ENCODE measurements at places on chromosomes 2 and 18. TPM values are rescaled to one million over a fixed set of nuclear protein-coding genes. Genes with fewer than 3 reads are reported as not detected.

GRCh38 chr2:26636935-26637334 is 4.2 kb downstream of the CIB4 start:
- DNase-seq, result no peak

DNA sequence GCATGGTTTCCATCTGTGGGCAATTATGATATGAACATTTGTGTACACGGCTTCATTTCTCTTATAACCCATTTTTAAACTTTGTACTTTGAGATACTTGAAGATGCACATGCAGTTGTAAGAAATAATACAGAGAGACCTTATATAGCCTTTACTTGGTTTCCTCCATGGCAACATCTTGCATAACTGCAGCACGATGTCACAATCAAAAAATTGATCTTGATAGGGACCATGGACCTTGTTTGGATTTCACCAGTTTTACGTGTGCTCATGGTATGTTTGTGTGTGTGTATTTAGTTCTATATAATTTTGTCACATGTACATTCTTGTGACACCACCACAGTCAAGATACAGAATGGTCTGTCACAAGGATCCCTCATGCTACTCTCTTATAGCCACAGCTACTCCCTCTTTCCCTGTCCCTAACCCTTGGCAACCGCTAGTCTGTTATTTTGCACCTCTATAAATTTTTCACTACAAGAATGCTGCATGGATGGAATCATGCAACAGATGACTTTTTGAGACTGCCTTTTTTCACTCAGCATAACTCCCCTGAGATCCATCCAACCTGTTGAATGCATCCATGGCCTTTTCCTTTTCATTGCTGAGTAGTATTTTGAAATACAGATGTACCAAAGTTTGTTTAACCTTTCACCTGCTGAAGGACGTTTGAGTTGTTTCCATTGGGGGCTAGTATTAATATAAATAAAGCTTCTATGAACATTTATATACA is 19.4 kb upstream of the MLPH start:
- no peak for DNase-seq

DNA sequence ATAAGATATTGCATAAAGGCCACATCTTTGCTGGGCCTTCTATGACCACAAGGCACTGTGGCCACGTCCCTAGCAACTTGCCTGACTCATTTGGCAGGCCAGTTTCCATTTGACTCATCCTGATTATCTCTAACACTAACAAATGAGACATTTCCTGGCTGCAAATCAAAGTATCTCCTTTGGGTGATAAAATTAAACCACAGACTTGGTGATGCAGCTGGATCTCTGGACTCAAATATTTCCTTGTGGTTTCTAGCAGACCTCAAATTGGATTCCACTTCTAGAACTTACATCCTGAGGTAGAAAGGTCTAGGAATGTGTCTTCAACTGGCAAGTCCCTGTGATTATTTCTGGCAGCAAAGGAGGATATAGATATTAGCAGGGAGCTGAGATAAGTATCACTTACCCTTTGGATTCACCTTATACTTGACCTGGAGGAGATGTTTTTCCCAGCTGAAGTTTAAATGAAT is 167.9 kb upstream of the NXPH2 start:
- DNase-seq, result no peak

DNA sequence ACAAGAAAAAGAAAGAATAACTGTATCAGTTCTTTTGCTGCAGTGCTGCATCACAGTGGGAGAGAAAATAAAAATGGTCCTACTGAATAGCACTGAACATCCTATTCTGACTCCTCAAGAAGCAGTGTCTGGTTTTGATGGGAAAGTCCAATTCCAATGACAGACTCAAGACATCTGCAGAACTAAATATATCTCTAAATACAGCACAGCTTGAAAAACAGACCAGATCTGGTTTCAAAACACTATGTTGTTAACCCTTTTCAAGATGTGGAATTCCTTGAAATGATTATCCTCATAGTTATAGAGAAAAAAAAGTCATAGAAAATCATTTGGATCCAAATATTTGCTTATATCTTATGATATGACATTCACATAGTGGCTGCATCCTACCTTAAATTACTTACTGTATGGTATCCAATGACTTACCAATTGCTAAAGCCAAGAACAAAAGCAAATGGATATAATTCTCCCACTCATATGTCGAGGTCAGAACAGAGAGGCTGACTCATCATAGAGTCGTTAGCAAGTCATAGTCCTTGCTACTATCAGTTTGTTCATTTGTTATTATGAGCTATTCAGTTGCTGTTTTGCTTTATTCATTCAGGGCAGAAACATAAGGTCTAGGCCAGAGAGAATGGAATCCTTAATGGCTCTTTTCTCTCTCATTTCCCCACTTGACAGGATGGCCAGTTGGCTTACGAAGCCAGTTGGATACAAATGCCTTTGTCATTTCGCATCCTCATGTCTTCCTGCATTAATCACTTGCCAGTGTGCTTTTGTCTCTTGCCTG is 62.5 kb upstream of the ACVR2A start:
- no peak for DNase-seq

GRCh38 chr2:172086241-172087206 is 1.2 kb downstream of the DLX1 start:
- DNase-seq, result no peak

- DNase-seq, result no peak
These were observed 23.3 kb upstream of the ROCK1 start for GRCh38 chr18:21134895-21135294.

- no peak for DNase-seq
These were observed 144.0 kb downstream of the DDX1 start for GRCh38 chr2:15735484-15736326.

DNA sequence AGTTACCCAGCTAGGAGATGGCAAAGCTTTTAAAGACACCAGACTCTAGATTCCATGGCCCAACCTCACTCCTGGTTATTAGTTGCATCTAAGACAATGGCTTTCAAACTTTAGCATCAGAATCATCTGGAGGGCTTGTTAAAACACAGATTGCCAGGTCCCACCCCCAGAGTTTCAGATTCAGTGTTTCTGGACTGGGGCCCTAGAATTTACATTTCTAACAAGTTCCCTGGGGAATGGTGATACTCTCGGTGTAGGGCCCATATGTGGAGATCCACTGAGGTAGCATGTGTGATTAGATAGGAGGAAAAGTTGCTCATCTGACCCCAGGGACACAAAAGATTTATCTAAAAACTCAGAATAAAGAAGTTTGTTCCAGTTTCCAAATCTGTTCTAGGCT is 14.5 kb upstream of the TTR start:
- DNase-seq, result no peak

- no peak for DNase-seq
These were observed 30.2 kb upstream of the GRP start for GRCh38 chr18:59189746-59190145.

GRCh38 chr2:145329971-145330370 is 810.1 kb upstream of the ZEB2 start:
- no peak for DNase-seq

GRCh38 chr2:31674446-31674845 is 93.7 kb upstream of the SRD5A2 start:
- no peak for DNase-seq

DNA sequence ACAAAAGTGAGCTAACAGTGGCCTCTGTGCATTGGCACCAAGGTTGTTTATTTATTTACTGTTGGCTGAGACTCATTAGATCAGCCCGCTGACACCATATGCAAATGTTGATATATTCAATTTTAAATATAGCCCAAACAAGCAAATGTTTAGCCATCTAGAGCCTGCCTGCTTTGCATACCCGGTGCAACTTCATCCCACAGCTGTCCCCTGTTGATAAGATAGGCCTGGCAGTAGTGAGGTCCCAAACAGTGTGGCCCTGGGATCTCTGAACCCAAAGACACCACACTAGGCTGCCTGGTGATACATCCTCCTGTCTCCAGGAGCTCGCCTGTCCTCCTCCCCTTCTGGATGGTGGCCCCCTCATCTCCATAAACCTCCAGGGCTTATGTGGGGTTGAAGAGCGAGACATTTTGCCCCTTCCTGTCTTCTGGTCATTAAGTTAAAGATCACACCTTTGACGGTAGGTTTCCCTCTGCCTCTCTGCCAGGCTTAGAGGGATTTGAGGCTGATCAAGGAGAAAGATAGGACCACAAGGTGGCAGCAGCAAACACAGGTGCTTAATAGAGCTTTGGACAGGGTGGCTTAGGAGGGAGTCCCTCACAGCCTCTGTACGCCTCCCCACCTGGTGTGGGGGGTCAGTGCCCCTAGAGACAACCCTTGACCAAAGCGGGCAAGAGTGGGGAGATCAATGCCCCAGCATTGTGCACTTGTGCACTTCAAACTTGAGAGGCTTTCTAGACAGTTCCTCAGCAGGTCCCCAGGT is 23.7 kb upstream of the MYO5B start:
- DNase-seq, result no peak

DNA sequence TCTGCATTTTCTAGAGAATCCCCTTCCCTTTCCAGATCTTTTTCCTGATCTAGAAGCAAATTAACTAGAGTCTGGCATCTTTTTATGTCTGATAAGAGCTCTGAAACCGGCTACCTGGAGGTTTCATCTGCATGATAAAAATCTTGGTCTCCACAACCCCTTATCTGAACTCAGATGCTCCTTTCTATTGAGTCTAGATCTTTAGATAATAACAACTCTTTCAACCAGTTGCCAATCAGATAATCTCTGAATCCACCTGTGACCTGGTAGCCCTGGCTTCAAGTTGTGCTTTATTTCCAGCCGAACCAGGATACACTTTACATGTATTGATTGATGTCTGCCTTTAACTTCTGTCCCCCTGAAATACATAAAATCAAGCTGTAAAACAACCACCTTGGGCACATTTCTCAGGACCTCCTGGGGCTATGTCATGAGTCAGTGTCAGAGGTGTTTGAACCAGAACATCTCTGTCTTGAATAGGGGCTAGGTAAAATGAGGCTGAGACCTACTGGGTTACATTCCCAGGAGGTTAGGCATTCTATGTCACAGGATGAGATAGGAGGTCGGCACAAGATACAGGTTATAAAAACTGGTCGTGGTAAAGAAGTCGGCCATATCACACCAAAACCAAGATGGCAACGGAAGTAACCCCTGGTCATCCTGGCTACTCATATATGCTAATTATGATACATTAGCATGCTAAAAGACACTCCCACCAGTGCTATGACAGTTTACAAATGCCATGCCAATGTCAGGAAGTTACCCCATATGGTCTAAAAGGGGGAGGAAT is 20.8 kb downstream of the RALBP1 start:
- DNase-seq, result no peak

DNA sequence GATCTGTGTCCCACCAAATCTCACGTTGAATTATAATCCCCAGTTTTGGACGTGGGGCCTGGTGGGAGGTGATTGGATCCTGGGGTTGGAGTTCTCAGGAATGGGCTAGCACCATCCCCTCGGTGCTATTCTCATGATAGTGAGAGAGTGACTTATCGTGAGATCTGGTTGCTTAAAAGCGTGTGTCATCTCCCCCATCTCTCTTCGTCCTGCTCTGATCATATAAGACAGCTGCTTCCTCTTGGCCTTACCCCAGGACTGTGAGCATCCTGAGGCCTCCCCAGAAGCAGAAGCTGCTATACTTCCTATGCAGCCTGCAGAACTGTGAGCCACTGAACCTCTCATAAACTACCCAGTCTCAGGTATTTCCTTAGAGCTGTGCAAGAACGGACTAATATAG is 163.7 kb upstream of the NDUFV2 start:
- no peak for DNase-seq

GRCh38 chr2:72097276-72097675 is 50.4 kb downstream of the CYP26B1 start:
- DNase-seq, result no peak

- no peak for DNase-seq
These were observed 96.2 kb downstream of the NYAP2 start for GRCh38 chr2:225495706-225496105.

DNA sequence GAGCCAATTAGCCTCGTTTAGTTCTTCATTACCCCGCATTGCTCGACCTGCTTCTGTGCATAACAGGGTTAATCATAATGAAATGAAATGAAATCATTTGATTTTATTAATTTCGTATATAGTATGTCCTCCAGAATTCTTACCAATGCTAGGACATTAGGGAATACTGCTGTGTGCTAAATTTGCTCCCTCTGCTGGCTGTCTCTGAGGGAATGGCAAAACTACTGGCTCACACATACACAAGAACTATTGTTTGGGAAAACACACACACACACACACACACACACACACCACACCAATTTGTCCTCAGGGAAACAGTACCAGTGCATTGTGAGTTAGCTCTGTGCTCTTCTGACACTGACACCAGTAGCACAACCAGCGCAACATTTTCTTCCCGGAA is 273.3 kb upstream of the TCF4 start:
- no peak for DNase-seq

NEDD4L gene
- 148 TPM for polyA plus RNA-seq

DPY30 gene
- 95.1 TPM for polyA plus RNA-seq

RGPD8 gene
- polyA plus RNA-seq, result 2.6 TPM

GALNT13 gene
- 2.6 TPM for polyA plus RNA-seq

GPR17 gene
- polyA plus RNA-seq, result 0.48 TPM

ONECUT2 gene
- 0.06 TPM for polyA plus RNA-seq

RESP18 gene
- polyA plus RNA-seq, result not detected

SLC14A1 gene
- 4.0 TPM for polyA plus RNA-seq

PSTPIP2 gene
- polyA plus RNA-seq, result 10.9 TPM

GNLY gene
- polyA plus RNA-seq, result 0.18 TPM

IL36RN gene
- not detected for polyA plus RNA-seq
